GM04504 (cell line): ENCODE measurements at places on chromosomes 16 and 17.

GRCh38 chr16:82454152-82454551, 172.6 kb upstream of the CDH13 start:
- DNase-seq, result no peak

GRCh38 chr16:58116081-58116480, 13.1 kb downstream of the CFAP20 start:
- no peak for DNase-seq

DNA sequence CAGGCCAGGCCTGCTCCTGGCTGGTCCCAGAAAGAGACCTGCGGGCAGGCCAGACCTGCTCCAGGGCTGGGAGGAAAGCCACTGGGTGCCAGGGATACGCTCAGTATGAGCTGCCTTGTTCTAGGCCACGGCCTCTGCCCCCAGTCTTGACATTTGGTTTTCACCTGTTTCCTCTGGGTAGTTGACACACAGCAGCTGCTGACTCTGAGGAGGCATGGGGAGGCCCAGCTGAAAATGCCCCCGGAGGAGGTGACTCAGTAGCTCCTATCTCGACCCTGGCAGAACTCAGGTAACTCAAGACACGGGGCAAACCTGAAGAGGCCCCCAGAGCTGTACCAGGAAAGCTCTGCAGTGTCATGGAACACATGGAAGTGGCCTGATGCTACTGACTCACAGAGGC, 13.9 kb upstream of the ADGRG1 start:
- DNase-seq, result no peak

DNA sequence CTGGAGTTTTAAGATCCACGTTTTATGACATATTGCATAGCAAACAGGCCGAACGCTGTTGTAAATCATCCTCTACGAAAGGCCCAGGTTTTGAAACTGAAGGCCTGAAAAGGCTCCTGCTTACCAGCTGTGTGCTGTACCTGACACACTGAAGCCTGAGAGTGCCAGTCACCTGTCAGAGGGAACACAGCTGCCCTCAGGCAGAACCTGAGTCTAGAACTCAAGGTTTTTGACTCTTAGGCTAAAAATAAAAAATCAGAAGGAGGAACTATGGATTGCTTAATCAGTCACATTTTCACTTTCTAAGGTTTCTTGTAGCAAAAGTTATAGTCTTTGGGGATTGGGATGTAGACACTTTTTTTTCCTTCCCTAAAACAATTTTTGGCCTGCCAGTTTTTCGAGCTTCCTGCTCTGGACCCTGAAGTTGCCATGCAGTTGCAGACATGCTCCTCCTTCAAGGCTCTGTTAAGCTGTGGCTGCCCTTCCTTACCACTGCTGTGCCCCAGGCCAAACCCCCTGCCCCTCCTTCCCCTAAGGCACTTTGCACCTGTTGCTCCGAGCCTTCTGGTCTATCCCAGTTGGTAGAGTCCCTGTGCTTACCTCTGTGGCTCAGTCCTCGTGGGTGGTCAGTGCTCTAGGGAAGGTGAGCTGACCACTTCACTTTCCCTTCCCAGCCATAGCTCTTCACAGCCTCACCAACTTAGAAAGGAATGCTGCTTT, 56.6 kb downstream of the TENT4B start:
- no peak for DNase-seq

- DNase-seq, result no peak
Observed at GRCh38 chr17:43753493-43754129, 5.0 kb downstream of the SOST start.

DNA sequence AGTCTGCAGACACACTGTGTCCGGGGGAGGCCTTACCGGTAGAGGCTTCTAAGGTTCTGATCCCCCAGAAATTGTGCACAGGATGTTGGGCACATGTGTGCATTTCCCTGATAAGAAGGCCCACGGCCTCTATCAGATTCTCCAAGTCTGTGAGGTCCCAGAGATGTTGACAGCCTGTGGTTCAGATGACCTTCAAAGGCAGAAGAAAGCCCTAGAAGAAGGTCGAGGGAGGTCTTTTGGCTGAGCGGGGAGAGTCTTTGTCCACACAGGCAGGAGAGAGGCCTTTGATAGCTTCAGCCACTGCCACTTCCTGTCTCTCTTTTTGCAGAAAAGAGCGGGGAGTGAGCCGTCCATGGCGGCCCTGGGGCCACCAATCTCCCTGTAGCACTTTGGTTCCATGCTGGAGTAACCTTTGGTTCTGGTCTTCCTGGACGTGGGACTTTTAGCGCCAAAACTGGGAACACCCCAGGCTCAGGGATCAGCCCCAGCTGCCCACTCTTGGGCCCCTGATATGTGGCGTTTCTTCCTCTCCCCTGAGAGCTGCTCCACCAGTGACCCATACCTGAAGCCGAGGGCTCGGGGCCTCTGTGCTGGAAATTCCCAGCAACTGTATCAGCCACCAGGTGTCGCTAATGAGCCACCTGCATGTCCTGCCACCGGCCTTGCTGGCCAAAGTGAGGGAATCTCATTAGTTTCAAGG, 28.1 kb upstream of the LGALS9 start:
- peak; percentile 35 for DNase-seq

- DNase-seq, result no peak
Observed at GRCh38 chr17:49441578-49441977, 26.9 kb upstream of the PHB1 start.

GRCh38 chr16:27839419-27839818, 224.1 kb downstream of the GSG1L start:
- no peak for DNase-seq

GRCh38 chr17:12665263-12666210, at the start of gene MYOCD:
Gene MYOCD (plus strand): TSS chr17:12665890. CDS start chr17:12666189, 299 bp downstream.
- DNase-seq, result no peak

GRCh38 chr17:57773557-57773956, 28.5 kb upstream of the CCDC182 start:
- DNase-seq, result no peak

- no peak for DNase-seq
Observed at GRCh38 chr17:31877911-31878702, 19.1 kb upstream of the COPRS start.

DNA sequence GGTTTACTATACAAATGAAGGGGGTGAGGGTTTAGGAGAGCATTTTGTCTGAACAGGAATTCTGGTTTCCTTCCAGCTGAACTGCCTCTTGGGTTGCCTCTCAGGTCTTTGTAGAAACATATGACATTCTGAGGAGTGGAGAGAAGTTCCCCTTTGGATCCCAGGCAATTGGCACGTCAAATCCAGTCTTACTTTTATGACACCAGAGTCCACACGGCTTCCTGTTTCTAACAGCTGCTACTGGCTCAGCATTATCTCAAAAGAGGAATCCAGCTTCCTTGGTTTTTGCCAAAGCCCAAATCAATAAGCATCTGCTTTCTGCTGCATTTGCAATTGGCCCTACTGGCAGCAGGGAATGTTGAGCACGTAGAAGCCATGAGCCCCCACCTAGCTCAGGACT, 97.6 kb upstream of the FAM20A start:
- no peak for DNase-seq

DNA sequence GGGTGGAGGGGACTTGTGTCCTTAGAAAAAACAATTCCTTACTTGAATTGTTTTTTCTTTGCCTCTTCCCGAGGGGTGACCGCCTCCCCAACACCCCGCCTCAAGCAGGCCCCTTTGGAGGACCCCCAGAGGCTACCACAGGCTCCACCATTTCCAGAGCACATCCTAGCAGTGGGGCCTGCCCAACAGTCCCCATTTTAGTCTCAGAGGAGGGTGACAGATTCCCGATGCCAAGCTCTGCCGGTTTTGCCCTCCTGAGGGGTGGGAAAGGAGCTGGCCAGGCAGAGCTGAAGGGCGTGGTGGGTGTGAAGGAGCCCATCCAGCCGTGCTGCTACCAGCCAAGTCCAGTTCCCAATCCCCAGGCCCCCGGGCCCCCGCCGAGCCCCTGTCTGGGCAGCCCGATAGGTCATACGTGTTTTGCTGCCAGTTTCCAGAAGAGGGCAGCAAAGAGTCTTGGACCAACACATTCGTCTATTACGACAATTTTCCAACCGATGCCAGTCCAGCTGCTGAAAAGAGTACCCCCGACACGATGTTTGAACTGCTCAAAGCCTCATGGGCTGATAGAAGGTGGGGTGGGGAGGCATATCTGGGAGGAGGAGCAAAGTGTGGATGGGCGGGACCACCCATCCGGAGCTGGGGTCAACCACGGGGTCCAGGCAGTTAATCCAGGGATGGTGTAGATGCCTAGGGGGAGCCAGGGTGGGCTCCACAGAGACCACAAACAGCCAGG, 18.8 kb upstream of the GAA start:
- peak; percentile 36 for DNase-seq

DNA sequence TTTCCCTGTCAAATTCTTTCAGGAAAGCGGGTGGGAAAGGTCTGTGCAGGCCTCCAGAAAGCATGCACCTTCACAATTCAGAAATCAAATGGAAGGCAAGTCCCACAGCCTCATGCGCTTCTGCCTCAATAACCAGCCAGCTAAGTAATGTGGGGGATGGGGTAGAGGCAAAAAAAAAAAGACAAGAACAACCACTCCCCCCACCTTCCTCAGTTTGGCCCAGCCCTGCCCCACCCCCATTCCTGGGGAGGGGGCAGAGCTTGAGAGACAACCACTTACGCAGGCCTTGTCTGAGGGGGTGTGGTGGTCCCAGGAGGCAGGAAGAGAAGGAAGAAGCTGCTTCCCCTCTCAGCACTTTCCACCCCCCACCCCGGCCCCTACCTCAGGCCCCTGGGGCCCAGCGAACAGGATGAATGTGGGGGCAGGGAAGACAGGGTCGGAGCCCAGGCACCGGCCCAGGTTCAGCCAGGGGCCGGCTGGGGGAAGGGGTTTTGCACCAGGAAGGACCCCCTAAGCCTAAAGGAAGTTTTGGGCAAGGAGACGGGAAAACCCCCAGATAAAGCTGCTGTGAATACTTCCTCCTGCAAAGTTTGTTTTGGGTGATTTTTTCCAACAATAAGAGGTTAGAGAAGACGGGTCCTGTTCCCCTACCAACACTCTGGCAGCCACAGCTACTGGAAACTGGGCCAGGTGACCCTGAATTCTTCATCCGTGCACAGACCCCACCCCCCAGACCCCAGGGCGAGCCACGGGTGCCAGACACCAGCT, 1.2 kb downstream of the JUP start:
- no peak for DNase-seq

DNA sequence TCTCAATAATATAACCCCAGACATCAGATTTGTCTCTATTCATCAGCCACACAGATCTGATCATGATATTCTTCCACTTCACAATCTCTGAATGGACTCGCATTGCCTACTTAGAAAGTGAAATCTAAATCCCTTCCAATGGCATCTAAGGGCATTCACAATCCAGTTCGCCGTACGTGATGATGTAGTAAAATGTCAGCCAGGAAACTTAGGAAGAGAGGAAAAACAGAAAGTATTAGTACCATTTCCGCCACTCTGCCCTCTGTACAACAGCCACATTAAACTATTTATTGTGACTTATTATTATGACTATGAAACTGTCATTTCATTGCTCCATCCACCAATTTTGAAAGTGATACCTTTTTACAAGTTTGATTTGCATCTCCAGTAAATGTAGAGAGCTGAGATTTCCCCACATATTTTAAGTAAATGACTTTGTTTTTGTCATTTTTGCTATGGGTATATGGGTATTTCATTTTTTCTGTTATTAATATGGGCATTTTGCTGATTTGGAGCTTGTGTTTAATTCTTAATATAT, 69.4 kb upstream of the SMIM36 start:
- no peak for DNase-seq

DNA sequence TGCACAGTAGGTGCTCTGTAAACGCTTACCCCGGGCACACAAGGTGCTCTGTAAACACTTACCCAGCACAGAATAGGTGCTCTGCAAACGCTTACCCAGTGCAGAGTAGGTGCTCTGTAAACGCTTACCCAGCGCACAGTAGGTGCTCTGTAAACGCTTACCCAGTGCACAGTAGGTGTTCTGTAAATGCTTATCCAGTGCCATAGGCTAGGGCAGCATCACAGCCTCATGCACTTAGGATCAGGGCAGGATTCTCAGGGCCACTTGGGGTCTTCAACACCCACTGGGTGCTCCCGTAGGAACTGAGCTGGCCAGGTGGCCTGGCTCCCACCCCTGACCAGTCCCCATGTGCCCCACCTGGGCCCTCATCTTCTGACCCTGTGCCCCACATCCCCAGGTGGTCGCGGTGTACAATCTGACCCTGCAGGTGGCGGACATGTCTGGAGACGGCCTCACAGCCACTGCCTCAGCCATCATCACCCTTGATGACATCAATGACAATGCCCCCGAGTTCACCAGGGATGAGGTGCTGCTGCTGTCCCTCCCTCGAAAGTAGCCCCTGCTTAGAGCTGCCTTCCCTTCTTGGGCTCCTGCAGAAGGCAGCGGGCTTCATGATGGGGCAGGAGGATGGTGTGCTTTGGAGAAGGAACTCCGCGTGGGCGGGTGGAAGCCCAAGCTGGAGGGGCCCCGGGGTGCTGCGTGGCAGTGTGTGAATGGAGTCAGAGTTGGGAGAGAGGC, 13.1 kb downstream of the SLC22A31 start:
- no peak for DNase-seq

DNA sequence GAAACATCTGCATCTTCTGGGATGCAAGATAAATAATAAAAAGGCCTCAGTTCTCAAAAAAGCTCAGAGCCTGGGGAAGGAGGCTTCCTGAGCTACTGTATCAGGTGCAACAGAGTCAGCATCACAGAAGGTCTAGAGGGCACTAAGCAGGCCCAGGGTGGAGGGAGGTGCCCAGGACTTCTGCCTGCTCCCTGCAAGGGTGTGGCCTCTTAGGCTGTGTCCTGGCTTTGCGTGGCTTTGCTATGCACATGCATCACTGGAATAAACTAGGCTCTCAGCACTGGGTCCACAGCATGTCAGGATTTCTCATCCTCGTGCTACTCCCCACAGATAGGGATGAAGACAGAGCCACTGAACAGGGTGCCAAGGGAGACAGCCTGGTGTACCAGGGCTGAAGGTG, 25.5 kb downstream of the CDK5R1 start:
- no peak for DNase-seq

DNA sequence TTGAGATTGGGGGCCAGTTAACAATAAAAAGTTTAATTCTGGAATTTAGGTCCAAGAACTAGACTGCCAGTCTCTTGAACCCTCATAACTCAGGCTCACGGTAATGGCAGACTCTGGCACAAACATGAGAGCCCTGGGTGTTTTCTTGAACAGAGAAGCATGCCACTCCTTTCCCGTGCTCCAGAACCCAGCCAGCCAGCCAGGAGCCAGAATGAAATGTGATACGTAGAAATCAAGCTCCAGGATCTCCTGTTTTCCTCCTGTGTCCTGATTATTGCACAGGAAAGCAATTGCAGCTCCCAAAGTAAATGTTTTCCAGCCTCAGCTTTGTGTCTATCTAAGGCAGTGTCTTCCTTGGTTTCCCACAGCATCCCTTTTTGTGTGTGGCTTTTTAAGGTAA, 46.2 kb upstream of the NOL11 start:
- DNase-seq, result no peak

GRCh38 chr17:1999557-2000251, 25.4 kb downstream of the RTN4RL1 start:
- DNase-seq, result peak; percentile 48

- no peak for DNase-seq
Observed at GRCh38 chr17:29278692-29279091, 15.3 kb downstream of the NUFIP2 start.

- DNase-seq, result no peak
Observed at GRCh38 chr17:73770849-73771229, 126.6 kb upstream of the SDK2 start.

GRCh38 chr16:73302942-73303341, 255.0 kb upstream of the ZFHX3 start:
- no peak for DNase-seq

GRCh38 chr17:81871387-81872230, 472 bp upstream of the ARHGDIA start:
- peak; percentile 75 for DNase-seq

- DNase-seq, result no peak
Observed at GRCh38 chr16:56773532-56773931, 43.6 kb downstream of the NUP93 start.
